ENCODE measurements at places on chromosomes 4 and X.

- DNase-seq: no peak
Observed at GRCh38 chr4:142366769-142367181, 479.3 kb downstream of the INPP4B start.

GRCh38 chr4:126552321-126552720 is 1080.4 kb upstream of the INTU start:
- no peak for DNase-seq

DNA sequence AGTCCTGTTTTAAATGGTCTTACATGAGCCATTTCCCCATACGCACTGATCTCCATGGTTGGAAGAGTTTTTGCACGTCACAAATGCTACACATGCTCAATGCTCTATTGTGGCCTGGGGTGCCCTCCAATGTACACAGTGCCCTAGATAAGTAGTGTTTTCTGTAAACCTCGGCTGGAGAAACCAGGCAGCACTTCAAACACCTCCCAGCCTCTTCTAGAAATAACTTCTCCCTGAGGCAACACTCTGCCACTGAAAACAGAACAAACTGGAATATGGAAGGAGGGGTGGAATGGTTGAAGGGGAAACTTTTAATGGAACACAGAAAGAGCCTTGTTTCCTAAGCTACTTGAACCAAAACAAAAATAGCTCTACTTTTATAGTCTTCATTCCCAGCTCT is 123.9 kb upstream of the CBR4 start:
- DNase-seq: no peak

DNA sequence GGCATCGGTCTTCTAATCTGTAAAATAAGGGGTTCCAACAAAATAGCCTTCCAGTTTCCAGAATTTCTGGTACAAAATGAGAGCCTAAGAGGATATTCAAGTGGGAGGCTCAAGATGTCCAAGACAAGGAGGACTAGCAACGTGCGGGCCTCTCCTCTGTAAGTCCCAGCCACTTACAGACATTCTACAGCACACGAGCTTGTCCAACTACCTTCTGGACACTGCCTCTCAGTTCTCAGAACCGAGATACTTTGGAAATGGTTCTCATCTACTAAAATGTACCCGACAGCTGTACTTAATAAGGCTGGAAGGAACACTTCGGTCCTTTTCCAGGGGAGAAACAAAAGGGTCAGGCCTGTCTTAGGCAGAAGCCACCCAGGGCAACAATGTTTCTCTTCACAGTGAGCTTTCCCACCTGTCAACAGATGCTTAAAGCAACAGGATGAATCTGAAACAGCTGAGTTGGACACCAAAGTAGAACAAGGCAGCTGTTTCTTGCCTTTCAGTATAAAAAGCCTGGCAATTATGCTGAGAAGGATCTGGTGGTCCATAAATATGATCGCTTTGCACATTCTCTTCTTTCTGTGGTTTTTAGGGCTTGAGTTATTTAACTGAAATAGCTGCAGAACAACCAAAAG is 127.0 kb downstream of the HS6ST2 start:
- DNase-seq: no peak

DNA sequence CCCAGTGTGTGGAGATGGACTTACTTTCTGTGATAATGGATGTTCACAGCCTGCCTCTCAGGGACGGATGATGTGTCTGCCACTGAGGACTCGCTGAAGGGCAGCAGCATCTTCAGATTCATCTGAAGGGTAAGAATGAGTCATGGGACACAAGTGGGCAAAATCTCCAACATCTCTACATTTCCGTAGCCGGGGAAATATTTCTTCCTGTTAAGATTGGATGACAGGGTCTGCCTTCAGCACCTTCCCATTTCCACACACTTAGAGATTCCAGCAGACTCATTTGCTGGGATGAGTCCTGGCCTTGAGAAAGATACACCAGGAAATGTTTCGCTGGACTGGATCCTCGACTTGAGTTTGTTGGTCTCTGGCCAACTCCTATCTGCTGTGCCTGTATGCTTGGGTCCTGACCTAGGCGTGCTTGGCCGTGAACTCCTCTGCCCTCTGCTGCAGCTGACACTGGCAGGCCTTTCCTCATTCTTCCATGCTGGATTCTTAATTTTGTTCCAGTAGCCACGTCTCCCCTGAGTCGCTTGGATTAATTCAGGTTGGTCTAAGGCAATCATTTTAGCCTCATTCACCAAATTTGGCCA is 46.5 kb upstream of the SOD3 start:
- no peak for DNase-seq

- no peak for DNase-seq
Observed at GRCh38 chr4:150265806-150266205, 187.6 kb downstream of the DCLK2 start.

Measured in CD4-positive, alpha-beta T cell treated with Interleukin-6 for 4 hours (primary cell).